T-helper 2 cell treated with Interferon-gamma antibody and Interleukin-4, amounts not matched to agents 100 ng/mL and 5 ng/mL, for 36 hours (primary cell): ENCODE measurements at places on chromosomes 2 and 18. TPM values are rescaled to one million over a fixed set of nuclear protein-coding genes. Genes with fewer than 3 reads are reported as not detected.

The SERPINB3 gene
- total RNA-seq: not detected in 2 replicates

The ALMS1 gene
- total RNA-seq: 23.5 and 24.1 TPM in 2 replicates

The SERPINB2 gene
- not detected in 2 replicates for total RNA-seq

The UGT1A10 gene
- total RNA-seq: not detected in 2 replicates

The RPL31 gene
- total RNA-seq: 1,169 and 1,216 TPM in 2 replicates

The SLC30A3 gene
- total RNA-seq: 0.14 and 0.48 TPM in 2 replicates

The VSNL1 gene
- total RNA-seq: not detected in 2 replicates

The ERICH2 gene
- not detected in 2 replicates for total RNA-seq

The AOX1 gene
- total RNA-seq: 0.20 TPM in 1 of 2 replicates, not detected in the other

The EPC2 gene
- total RNA-seq: 36.2 and 40.6 TPM in 2 replicates

The MTA3 gene
- total RNA-seq: 26.2 and 29.2 TPM in 2 replicates

The C2orf66 gene
- 0.20 and 0.41 TPM in 2 replicates for total RNA-seq

The RPRM gene
- total RNA-seq: not detected in 2 replicates

The ANKRD62 gene
- total RNA-seq: not detected in 2 replicates

The C1QL2 gene
- not detected in 2 replicates for total RNA-seq

The REEP1 gene
- total RNA-seq: 0.45 and 0.57 TPM in 2 replicates

The PRADC1 gene
- total RNA-seq: 9.3 and 10.4 TPM in 2 replicates

The GALNT14 gene
- 0.16 and 0.20 TPM in 2 replicates for total RNA-seq

The GAREM1 gene
- not detected in 2 replicates for total RNA-seq

The REG1B gene
- total RNA-seq: not detected in 2 replicates

The TEKT4 gene
- 0.39 and 0.59 TPM in 2 replicates for total RNA-seq

The GCFC2 gene
- 19.9 and 24.8 TPM in 2 replicates for total RNA-seq

The KCNJ3 gene
- total RNA-seq: not detected in 2 replicates

The KYNU gene
- total RNA-seq: not detected in 2 replicates

The RFTN2 gene
- total RNA-seq: not detected in 2 replicates

The MREG gene
- total RNA-seq: 7.1 and 9.0 TPM in 2 replicates

The CYP20A1 gene
- total RNA-seq: 23.7 and 25.1 TPM in 2 replicates

The NDC80 gene
- 72.8 and 73.2 TPM in 2 replicates for total RNA-seq

The MC5R gene
- 0.09 TPM in 1 of 2 replicates, not detected in the other for total RNA-seq

The DSG1 gene
- not detected in 2 replicates for total RNA-seq

The TIA1 gene
- total RNA-seq: 132 and 146 TPM in 2 replicates

The MYL1 gene
- not detected in 2 replicates for total RNA-seq

The SIX3 gene
- total RNA-seq: 0.14 and 0.18 TPM in 2 replicates

The GALNT5 gene
- total RNA-seq: not detected in 2 replicates

The PCARE gene
- not detected in 2 replicates for total RNA-seq
